Spinal cord (tissue), 10 donors: ENCODE measurements at places on chromosomes 16 and 17. TPM values are rescaled to one million over a fixed set of nuclear protein-coding genes. Genes with fewer than 3 reads are reported as not detected.

The CSH2 gene
- total RNA-seq, result 7.2 TPM

The HS3ST3B1 gene
- 9.0 TPM for total RNA-seq

The OR1A2 gene
- total RNA-seq, result not detected

GRCh38 chr16:67230809-67231660 is 4.1 kb downstream of the TMEM208 start:
- DNase-seq, result no peak

DNA sequence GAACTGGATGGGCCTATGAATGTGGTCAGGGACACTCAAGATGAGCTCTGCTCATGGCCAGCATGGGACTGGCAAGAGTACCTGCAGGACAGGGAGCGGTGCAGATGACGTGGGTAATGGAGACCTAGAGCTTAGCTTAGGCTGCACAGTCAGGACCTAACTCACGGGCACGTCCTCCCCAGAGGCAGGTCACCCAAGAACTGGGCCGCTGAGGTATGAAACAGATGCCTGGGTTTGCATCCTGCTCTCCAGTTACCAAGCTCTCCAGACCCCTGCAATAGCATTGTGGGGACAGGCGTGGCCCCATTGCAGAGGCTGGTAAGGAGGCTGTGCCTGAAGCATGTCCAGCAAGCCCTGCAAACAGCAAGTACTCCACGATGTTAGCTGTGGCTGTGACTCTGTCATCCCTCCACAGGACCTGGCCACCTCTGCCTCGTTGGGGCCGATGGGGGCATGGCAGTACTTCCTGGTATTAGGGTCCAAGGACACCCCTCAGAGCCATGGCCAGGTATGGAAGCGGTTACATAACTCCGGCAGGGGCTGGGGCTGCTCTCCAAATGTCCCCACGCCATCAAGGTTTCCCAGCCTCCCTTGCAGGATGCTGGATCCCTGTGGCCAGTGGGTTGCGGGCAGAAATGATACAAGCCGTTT is 37.5 kb upstream of the RBFOX3 start:
- no peak for DNase-seq

GRCh38 chr17:82302991-82303943 is 14.1 kb downstream of the CD7 start:
- no peak for DNase-seq

- no peak for DNase-seq
These were observed 77.2 kb upstream of the MYOCD start for GRCh38 chr17:12588531-12588930.

GRCh38 chr16:70396246-70396904 is 42.5 kb downstream of the ST3GAL2 start:
- DNase-seq, result no peak

GRCh38 chr16:84277244-84277823 is 17.3 kb upstream of the WFDC1 start:
- no peak for DNase-seq
